Stimulated activated naive B cell treated with anti-CD40 and anti-IgM and Interleukin-4, amounts not matched to agents 10 μg/mL and 1 μg/mL and 100 μg/mL, for 72 hours (primary cell): ENCODE measurements at places on chromosomes 1 and 21.

DNA sequence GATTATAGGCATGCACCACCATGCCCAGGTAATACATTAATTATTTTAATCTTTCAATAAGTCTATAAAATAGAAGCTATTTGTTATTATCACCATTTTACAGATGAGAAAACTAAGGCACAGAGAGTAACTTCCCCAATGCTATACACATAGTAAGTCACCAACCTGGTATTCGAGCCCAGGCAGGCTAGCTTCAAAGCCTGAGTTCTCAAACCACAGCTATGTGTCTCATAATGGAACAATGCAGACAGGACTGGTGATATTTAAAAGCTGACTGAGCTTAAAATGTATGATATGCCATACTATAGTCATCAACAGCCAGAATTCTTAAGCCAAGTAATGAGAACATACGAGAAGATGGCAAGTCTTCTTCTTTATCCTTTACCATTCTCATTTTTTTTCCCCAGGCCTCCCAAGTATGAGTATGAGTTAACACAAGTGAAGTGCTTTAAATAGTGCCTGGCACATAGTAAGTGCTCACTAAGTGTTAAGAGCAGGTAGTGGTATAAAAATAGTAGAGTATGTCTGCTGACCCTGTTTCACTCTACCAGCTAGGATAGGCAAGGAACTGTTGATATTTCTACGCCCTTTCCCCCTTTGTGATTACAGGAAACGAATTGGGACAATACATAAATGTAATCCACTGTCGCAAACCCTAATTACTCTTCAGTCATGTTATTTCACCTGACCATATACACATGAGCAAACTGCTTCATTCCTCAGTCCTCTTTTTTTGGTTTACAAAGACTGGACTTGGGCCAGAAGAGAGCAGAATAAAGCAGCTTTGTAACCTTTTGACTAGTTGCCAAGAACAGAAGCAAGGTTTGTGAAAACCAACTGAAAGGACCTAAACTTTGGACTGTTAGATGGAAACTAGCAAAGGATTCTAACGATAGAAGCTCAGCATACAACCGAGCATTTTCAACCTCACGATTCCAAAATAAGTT lies 9.5 kb downstream of the EYA3 start:
- no peak for DNase-seq

- DNase-seq = no peak
These were observed 16.7 kb downstream of the MEAF6 start for GRCh38 chr1:37497832-37498231.

DNA sequence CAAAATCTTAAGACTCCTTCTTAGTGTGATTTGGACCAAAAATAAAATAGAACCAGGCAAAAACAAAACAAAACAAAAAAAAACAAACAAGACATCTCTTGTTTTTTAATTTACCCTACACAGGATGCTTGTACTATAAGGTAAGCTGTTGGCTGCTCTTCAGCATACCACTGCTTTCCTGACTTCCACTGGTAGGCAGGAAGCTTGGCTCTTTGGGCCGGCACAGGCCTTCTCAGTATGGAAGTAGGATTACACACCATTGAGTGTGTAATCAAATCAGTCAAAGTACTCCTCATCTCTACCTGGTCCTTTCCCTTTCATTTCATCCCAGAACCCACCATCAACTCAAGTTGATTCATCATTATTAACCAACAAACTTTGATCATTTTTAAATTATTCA lies 61.9 kb upstream of the RGS1 start:
- no peak for DNase-seq

GRCh38 chr1:93221913-93222312 lies 41.4 kb downstream of the CCDC18 start:
- DNase-seq = no peak

GRCh38 chr1:112418099-112418892 lies 22.3 kb downstream of the CTTNBP2NL start:
- no peak for DNase-seq

DNA sequence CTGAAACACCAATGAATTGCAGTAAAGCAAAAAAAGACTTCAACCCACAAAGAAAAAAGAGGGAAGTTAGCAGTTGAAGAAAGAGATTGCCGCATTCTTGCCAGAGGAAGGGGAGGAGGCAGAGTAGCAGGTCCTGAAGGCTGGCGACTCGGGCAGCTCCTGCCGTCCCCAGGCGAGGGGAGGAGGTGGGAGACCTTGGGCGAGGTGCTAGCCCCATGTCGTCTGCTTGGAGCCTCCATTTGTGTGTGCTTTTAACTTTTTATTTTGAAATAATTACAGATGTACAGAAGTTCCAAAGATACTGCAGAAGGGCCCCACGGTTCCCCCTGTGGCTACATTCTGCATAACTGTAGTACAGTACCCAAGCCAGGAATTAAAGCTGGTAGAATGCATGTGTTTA lies 6.7 kb downstream of the TRPM2 start:
- no peak for DNase-seq

GRCh38 chr1:3536420-3537195 lies 74.7 kb downstream of the MEGF6 start:
- DNase-seq = no peak

DNA sequence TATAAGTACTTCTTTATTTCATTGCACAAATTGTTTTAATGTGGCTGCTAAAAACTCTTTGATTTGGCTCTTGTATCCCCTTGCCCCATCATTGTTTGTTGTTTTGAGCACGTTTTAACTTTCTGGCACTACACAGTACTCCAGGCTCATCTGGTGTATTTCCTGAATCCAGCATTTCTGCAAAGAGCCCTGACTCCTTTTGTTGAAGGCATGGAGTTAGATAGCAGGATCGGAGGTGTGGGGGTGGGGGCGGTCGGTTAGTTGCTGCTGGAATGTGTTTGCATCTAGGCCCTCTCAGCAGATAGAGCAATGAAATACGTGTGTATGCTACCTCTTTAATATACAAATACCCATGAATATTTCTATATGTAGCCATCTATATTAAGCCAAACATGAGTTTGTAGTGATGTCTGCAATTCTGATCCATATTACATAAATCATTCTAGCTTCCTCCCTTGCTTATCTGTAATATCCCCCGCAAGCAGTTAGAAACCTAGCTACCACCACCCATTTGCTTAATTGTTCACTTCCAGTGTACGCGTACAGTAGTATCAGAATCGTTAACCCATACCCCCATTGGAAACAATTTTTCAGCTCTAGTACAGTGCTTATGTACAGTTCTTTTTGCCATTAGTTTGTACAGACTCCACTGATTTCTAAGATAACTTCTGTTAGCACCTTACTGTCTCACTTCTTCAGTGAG lies 106.0 kb downstream of the NOS1AP start:
- no peak for DNase-seq

- no peak for DNase-seq
These were observed 787.6 kb downstream of the USP25 start for GRCh38 chr21:16517383-16517782.

DNA sequence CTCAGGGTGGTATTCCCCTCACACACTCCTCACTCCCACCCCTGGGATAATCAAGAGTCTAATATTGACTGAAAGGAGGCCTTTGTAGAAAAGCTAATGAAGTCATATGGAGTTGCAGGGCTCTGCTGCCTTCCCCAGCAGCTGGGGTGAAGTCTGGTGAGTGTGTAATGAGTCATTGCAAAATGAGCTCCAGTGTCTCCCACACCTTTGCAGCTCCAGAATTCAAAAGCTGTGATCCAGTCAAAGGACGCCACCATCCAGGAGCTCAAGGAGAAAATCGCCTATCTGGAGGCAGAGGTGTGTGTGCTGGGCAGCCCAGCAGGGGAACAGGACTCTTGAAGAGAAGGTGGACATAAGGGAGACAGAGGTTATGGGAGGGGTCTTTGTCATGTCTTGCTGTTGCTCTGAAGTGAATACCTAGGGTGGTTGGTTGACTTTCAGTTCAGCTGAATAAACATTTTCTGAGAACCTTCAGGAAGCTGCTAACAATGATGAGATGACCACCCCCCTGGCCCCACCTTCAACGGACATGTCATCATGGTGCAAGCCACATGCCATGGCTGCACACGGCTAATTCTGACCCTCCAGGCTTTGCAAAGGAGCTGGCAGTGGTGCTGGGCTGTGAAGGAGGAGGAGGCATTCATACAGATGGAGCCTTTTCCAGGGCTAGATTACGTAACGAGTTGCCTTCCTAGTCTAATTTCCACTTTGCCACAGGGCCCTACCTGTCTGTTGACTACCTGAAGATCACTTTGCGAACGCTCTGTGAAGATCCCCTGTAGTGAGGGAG lies 32.2 kb upstream of the SNX27 start:
- no peak for DNase-seq

DNA sequence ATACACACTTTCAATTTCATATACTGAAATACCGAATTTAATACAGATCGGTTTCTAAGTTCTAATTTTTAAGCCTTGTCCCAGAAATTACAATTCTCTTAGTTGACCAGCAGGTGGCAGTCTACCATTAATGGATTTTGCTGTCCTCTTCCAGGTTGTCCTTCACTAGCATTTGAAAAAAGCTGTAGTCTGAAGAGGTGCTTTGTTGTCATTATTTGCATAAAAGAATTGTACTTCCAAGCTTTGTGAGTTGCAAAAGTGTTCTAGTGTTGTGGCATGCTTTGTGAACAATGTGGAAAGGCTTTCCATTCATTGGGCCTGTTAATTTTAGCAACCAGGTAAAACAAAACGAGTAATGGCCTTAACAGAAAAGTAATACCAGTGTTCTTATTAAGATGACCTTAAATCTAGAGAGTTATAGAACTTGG lies 193.6 kb downstream of the RPS6KC1 start:
- DNase-seq = no peak

- peak; percentile 63 for DNase-seq
These were observed 22.4 kb downstream of the STPG1 start for GRCh38 chr1:24390924-24391782.

DNA sequence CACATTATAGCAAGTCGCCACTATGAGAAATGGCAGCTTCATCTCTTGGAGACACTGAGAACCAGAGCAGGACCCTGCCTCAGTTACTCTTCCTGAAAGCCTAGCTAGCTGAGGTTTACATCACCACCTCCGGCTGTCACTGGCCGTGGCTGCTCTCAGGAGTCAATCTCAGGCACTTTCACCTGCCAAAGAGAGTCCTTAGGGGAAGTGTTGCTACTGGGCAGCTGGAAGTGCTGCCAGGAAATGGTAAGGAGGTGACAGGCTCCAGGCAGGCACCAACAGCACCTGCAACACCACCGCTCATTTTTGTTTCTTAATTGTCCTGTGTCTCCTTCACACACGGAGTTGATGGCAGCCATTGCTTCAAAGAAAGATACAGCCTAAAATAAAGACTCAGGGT lies 92.5 kb downstream of the DSCAM start:
- no peak for DNase-seq

GRCh38 chr1:226650236-226650841 lies 88.7 kb downstream of the ITPKB start:
- no peak for DNase-seq

- no peak for DNase-seq
These were observed 79.1 kb downstream of the GABPA start for GRCh38 chr21:25813917-25814316.

GRCh38 chr1:246959944-246960693 lies 28.4 kb upstream of the AHCTF1 start:
- DNase-seq = no peak

DNA sequence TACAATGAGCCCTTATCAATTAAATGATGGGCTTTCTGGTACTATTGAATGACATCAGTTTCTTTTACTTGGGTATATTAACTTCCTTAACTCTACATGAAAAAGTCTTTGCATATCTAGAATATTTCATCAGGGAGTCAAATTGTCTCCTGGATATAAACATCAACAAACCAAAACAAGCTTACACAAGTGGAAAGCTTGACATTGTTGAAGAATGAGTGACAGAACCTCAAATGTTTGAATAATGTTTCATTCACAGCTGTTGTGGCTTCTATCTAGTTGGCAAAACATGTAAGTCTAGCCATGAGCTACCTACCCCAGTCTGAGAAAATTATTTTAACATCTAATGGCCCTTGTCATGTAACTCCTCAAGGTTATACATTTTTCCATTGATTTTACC lies 604.8 kb upstream of the ADAMTS5 start:
- no peak for DNase-seq

DNA sequence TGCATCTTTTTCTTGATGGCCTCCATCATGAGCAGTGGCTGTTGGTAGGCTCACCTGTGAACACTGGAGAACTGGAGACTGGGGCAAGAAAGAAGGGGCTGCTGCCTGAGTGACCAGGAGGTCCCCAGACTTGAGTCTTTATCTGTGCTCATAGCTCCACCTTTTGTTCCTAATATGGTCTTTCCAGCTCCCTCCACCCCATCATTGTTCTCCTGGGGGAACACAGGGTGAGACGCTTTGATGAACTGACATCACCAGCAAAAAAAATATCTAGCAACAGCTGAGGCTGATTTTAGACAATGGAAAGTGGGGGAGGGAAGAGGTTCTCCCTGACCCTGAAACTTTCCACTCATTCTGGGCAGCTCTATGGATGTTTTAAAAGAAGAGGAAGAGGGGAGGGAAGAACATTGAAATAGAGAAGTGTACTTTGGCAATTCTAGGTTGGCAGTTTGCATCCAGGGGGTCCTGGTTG lies at the start of gene TPM3:
TPM3 (minus strand) TSS at position 111 of the 472 bp plus-strand sequence; CDS start at position 29, 82 bp downstream.
- no peak for DNase-seq
